ENCODE measurements at places on chromosomes 11 and 22.

- no peak for DNase-seq
Measured at GRCh38 chr22:25085930-25086901, 113.4 kb upstream of the CRYBB3 start.

DNA sequence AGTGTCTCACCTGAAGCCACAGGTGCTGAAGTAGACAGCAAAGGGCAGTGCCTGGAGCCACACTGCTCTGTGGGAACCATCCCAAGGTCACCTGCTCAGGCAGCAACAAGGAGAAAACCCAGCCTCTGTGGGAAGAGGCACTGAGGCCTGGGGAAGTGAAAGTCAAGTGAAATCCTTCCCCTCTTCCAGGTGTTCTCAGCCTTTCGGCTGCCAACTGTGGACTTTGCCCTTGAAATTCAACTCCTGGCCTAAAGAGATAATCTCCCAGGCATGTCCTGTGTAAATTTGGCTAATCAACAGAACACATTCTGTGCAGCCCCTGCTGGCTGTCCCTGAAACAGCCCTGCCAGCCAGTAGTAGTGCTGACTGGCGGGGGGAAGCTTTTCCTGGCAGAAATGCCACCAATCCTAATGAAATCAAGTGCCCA is 112.1 kb downstream of the RPL27A start:
- no peak for DNase-seq

DNA sequence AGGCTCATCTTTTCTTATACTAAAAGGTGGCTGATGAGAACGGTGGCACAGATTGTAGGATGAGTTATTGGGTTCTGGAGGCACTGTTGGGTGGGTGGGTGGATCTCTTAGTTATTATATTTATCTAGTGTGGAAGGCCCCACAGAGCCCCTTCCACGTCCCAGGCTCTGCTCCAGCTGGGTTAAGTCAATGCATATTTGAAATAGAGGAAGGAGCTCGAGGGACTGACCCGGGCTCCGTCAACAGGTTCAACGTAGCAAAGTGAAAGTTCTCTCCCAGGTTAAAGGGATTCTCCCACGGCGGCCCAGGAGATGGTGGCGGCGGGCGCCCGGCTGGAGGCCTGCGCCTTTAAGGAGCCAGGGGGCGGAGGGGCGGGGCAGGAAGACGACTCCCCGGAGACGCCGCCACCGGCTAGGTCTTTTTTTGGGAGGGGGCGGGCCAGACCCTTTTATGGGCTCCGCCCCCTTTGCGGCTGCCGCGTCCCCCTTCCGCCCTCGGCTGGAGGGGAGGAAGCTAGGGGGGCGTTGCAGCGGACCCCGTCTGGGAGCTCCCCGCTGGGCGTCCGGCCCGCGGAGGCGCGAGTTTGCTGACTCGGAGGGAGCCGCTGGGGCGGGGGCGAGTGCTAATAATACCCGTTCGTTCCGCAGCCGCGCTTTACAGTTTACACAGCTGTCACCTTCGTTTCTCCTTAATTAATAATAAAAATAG is 1.5 kb upstream of the INPPL1 start:
- peak; percentile 95 for DNase-seq

DNA sequence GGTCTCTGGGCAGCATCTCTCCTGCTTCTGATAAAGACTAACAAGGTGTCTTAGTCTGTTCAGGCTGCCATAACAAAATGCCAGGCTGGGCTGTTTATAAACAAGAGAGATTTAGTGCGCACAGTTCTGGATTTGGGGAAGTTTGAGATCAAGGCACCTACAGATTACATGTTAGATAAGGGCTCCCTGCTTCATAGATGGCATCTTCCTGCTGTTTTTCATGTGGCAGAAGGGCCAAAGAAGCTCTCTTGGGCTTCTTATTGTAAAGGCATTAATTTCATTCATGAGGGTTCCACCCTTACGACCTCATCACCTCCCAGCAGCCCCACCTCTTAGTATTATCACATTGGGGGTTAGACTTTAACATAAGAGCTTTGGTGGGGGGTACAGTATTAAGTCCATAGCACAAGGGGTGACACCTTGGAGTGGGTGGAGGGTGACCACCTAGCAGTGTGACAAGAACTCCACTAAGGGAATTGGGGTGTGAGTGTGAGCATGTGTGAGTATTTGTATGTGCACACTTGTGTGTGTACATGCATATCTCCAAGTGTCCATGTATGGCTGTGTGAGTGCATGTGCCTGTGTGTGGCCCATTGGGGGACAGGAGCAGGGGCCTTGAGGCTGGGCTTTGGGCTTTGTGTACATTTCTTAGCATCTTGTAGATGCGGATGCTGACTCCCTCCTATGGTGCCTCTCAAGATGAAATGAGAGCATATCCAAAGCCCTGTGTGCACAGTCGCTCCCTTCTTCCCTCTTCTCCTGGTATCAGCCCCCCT is 42.7 kb downstream of the BCR start:
- DNase-seq, result no peak

DNA sequence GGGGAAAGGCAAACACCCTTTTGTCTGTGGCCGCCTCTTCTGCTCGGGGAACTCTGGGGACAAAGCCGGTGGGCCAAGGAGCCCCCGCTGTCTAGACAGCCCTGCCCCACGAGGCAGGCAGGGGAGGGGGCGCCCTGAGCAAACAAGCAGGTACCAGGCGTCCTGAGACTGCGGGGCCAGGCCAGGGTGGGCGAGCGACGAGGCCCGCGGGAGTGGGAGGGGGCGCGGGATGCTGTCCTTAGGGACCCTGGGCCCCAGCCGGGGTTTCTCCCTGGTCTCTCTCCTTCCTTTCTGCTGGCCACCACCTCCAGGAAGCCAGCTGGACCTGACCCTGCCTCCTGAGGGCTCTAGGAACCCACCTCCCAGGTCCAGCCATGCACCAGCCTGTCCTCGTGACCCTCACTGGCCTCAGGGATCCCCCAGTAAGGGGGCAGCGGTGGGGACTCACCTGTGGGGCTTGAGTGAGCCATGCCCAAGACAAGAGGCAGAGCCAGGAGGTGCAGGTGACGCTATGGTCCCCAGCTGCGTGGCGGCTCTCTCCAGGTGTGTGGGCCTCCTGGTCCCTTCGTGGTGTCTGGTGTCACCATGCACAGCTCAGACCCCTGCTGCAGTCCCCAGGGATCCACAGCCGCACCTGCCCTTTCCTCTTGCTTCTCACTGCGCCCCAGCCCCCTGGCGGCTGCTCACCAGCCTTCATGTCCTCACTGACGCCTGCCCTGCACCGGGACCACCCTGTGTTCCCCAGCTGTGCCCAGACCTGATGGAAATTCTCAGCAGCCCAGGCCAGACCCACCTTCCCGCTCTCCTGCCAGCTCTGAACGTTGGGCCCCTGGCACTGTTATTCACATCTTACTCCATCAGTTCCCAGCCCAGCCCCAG is 26.5 kb upstream of the MUC5AC start:
- no peak for DNase-seq

DNA sequence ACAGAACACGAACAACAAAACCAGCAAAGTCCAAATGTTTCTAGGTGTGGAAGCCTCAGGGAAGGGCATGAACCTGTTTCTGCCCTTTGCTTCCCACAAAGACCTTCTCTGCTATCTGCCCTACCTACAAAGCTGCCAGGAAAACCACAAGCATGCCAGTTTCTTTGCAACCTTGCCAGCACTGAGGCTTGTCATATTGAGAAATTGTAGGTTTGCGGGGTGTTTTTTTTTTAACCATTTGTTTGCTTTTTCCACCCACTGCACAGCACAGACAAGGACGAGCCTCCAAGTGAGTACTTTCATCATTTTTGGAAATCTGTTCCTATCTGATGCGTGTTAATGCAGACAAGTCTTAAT is 12.8 kb downstream of the PARVG start:
- no peak for DNase-seq

DNA sequence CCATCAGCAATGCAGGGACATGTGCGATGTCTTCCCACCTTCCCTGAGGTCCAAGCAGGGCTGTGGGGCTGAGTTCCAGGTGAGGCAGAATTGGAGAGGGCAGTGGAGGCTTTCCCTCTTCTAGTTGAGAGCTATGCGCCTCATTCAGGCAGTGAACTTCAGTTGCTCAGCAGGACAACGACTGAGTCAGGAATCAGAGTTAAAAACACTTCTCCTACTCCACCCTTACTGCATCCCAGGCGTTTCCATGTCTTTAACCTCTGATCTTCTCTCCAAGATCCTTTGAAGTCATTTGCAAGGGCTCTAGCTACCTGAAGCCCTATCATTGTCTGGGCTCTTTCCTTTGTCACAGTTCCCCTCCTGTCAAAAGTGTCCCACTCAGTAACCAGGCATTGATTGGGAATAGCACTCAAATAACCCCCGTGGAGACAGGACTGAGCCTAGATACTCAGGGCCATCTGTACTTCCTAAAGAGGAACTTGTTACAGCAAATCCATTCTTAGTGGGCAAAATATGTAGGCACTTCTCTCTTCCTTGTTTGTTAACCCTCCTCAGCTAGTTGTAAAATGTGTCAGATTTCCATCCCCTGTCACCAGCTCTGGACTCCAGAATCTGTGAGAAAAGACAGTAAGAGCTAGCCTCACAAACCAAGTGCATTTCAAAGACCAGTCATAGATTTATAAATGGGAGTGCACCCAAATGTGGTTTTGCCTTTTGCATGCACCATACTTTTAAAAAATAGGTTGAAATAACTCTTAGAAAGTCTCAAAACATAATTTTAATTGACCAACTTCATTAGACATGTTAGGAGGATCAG is 72.5 kb upstream of the MYO18B start:
- DNase-seq, result no peak

GRCh38 chr11:68979931-68980775 is 633 bp downstream of the MRGPRD start:
- no peak for DNase-seq

DNA sequence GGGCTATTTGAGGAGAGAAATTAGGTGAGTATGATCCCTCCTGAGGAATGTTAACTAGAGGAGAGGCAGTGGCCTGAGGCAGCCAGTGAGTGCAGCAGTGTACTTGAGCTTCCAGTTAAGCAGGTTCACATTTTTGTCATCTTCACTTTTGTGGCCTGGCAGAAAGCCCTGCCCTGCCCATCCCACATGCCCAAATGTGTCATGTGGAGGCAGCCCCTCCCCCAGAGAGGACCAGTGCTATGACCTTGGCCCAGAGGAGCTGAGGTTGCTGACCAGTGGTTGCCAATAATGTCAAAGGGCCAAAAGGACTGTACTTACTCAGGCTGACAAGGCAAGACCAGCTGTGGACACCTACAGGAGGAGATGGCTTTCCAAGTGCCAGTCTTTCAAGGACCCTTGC is 17.6 kb upstream of the GRK2 start:
- DNase-seq, result no peak

GRCh38 chr11:109490953-109491635 is 69.1 kb downstream of the C11orf87 start:
- no peak for DNase-seq

- DNase-seq, result no peak
Measured at GRCh38 chr11:126459691-126460281, 104.3 kb downstream of the ST3GAL4 start.

DNA sequence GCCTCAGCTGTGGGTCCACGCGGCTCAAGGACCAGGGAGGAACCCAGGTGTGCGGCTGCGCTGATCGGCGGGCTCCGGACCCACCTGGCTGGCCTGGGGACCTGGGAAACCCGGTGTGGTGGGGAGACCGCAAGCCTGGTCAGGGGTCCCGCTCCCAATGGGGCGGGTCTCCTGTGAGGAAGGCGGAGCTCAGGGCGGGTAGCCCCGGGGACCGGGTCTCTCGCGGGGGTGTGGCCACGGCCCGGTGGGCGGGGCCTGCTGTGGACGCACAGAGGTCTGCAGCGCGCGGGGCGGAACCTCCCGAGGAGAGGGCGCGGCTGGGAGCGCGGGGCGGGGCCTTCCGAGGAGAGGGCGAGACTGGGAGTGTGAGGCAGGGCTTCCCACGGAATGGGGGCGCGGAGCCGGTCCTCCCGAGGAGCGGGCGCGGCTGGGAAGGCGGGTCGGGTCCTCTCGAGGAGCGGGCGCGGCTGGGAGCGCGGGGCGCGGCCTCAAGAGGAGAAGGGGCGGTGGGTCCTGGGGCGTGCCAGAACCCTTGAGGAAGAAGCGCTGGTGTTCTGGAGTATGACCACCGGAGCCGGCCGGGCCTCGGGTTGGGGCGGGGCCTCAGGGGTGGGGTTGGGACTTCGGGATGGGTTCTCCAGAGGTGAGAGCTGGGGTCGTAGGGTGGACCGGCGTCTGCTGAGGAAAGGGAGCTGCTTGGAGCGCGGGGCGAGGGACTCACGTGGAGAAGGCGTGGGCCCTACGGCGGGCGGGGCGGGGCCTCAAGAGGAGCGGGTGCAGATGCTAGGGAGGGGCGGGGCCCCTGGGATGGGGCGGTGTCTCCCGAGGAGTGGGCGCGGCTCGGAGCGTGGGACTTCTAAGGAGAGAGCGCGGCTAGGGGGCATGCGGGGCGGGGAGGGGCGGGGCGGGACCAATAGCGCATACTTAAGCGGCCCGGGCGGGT is 20.8 kb downstream of the DGCR6L start:
- DNase-seq, result peak; percentile 85

DNA sequence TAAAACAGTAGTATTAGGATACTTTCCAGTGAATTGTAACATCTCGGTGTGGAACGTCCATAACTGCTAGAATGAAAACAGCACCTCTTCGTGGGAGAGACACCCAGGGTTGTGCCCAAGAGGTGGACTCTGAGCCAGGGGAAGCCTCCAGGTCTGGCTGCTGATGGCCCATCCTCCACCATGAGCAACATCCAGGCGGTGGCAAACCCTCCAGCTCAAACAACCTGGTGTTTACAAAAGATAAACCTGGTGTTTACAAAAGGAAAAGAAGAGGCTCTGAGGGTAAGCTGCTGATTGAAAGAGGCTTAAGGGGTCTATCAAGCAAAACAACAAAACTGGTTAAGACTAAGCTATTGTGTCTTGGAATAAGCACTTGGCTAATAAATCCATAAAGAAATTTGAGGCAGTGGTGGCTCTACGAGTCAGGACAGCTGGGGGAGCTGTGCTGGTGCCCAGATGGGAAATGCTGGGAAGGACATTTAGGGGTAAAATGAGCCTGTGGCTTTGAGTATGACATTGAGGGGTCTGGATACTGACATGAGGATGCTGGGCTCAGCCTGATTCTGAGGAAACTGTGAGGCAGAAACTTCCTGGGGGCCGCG is 909.0 kb downstream of the BRD1 start:
- no peak for DNase-seq

DNA sequence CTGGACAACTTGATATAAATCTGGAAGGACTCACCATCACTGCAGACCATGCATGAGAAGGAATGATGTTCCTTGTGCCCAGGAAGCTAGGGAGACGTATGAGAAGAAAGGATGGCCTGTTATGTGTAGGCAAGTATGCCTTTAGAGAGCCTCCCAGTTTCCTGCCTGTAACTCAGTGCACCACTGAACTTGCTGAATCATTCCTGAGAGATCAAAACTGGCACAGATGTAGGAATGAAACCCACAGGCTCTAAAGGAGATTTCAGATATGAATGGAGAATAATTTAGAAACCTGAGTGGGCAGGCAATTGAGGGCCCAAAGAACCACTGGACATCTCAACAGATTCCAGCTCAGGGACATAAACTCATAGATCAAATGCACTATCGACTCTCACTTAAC is 38.4 kb upstream of the PRSS23 start:
- no peak for DNase-seq

GRCh38 chr11:12746593-12747097 is 72.4 kb downstream of the TEAD1 start:
- no peak for DNase-seq
